Activated naive CD8-positive, alpha-beta T cell treated with anti-CD3 and anti-CD28 coated beads, Interleukin-2, amount 50 U/mL, for 24 hours (primary cell): ENCODE measurements at places on chromosomes 12 and 14.
A peak's percentile ranks its signal among the peaks of the same experiment; 100 is the strongest.

- no peak for DNase-seq
These were observed 52.2 kb upstream of the CD163 start for GRCh38 chr12:7555752-7556151.

- DNase-seq, result peak; percentile 50
These were observed 50.6 kb downstream of the LRCOL1 start for GRCh38 chr12:132559652-132560363.

GRCh38 chr14:103846097-103846496, 1.3 kb downstream of the PPP1R13B start:
- no peak for DNase-seq

GRCh38 chr14:65054471-65055085, 47.7 kb downstream of the MAX start:
- no peak for DNase-seq

- no peak for DNase-seq
These were observed 92.4 kb upstream of the OVCH1 start for GRCh38 chr12:29589851-29590250.

DNA sequence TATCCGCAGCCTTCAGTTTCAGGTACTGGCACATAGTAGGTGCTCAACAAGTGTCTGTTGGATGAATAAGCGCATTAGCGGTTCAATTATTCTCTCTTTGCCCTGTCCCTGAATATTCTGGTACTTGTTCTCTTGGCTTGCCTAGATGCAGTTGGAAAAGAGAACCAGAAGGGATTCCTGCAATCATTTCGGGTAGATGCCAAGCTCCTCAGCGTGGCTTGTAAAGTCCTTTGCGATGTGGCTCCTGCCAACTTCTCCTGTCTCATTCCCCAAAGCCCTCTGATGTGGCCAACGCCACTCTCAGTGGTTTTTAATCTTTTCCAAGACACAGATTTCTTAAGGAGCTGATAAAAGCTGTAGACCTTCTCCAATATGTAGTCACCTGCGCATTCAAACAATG, 230.3 kb downstream of the SUDS3 start:
- no peak for DNase-seq

DNA sequence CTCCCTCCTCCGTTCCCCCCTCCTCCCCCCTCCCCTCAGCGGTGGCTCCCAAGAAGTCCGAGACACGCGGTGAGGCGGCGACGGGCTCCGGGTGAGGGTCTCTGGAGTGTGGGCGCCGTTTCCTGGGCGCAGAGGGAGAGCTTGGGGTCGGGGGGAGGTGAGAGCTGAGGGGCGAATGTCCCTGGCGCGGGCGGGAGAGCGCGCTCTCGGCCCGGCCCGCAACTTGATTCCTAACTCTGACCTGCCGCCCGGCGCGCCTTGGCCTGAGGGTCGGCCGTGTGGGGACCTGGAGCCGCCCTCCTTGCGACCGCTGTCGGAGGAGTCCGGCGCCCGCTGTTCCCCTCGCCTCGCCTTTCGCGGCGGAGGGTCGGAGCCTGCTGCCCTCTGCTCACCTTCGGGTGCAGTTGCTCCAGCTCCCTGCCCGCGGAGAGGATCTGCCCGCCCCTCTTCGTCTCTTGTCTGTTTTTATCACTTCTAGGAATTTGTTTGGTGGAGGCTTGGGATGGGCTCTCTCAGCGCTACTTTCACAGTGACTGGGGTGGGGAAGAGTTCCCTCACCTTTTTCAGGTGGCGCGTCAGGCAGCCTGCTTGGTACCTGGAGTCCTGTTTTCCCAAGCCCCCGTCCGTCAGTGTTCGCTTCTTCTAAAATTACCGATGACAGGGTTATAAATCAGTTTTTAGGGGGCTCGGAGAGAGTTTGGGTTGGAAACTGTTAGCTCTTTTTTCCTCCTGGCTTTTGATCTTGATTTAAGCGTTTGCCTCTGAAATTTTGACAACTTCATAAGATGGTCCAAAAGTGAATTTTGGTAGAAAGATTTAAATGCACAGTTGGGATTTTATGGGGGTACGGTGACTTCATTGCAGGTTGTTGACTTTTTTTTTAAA, 495 bp downstream of the ADIPOR2 start:
- DNase-seq, result peak; percentile 45

DNA sequence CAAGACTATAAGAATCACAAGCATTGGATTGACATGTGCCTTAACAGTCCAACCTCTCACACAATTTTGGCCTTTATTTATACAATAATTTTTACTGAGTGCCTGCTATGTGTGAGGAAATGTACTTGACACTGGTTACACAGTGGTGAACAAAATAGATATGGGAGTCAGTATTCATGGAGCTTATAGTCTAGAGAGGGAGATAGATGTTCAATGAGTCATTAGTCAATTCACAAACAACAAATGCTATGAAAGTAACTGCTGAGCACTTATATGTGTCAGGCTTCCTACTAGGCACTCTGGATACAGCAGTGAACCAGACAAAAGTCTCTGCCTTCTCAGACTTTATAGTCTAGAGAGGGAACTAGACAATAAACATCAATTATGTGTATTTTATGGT, 3.7 kb downstream of the CFAP54 start:
- no peak for DNase-seq

DNA sequence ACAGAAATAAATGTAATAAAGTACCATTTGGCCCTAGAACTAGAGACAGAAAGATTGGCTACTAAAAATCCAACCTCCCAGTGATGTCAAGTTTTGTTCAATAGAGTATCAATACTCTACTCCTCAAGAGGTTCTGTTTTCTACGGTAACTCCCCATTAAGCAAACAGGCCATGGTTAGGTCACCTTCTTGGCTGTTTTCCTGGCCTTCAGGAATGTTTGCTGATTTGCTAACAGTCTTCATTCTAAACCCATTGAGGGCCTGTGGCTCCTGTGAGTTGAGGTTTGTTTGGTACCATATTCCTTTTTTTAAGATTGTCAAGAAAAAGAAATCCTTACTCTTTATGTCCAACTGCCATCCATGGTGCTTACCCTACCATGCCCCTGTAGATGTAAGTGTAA, 1022.0 kb upstream of the TMEM132C start:
- no peak for DNase-seq

GRCh38 chr14:75273272-75274049, 5.2 kb upstream of the FOS start:
- DNase-seq, result no peak

- DNase-seq, result no peak
These were observed 404.5 kb downstream of the LRFN5 start for GRCh38 chr14:42011221-42011620.

GRCh38 chr14:77040741-77041653, 12.5 kb upstream of the IRF2BPL start:
- DNase-seq, result peak; percentile 64

GRCh38 chr12:2183556-2184541, 131.1 kb downstream of the CACNA1C start:
- DNase-seq, result no peak

GRCh38 chr14:94079891-94080620, 946 bp downstream of the DDX24 start:
- DNase-seq, result no peak

DNA sequence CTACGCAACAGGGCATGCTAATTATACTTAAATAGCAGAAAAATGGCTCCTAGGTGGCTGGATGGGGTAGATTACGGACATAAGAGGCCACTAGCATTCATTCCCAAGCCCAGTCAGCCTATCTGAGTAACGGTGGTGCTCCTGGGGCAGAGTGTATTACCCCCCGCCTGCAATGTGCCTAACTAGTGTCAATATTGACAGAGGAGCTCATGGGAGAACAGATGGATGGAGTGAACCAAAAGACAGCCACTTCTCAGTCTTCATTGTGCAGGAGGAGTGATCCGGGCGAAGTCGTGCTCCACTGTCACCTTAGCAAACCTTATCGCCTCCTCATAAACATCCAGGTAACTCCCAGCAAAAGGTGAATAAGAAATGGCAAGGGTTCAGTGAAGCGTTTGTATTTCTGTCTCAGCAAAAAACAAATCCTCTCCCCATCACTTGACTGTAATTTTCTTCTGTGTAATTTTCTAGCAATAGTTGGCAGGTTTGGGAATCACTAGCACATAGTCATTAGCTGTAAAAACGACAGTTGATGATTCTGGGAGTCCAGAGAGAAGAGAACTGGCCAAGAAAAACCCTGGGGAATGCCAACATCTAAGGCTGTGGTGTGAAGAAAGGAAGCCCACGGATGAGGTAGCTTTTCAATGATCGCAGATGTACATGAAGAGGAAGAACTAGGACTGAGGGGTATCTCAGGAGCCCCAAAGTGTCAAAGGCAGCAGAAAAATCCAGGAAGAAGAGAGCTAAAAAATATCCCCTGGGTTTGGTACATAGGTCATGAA, 126.6 kb upstream of the BCL2L14 start:
- no peak for DNase-seq

DNA sequence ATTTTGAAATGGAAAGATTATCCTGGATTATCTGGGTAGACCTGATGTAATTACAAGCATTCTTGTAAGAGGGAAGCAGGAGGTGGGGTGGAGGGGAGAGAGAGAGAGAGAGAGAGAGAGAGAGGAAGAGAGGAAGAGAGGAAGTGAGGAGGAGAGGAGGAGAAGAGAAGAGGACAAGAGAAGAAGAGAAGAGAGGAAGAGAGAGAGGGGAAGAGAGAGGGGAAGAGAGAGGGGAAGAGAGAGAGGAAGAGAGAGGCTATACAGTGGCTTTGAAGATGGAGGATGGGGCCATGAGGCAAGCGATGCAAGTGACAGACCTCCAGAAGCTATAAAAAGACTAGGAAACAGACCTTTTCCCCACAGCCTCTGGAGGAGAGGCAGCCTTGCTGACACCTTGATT, 13.7 kb upstream of the CHST11 start:
- DNase-seq, result no peak

- no peak for DNase-seq
These were observed 479.0 kb upstream of the SYT1 start for GRCh38 chr12:78385541-78385940.

DNA sequence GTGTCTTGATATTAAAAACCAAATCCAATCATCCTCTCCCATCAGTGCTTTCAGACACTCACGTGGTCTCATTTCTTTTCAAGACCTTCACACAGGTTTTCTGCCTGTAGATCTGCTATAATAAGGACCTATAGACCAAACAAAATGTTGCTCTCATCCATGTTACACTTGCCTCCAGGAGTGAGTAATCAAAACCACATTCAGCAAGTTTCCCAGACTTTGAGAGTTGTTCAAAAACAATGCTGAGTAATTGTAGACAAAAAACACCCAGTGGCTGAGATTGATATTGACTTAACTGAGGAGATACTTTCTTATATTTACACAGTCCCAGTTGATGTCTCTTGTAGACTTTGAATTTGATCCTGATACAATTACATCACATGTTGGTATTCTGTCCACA, 383.1 kb downstream of the TMEM132D start:
- no peak for DNase-seq

DNA sequence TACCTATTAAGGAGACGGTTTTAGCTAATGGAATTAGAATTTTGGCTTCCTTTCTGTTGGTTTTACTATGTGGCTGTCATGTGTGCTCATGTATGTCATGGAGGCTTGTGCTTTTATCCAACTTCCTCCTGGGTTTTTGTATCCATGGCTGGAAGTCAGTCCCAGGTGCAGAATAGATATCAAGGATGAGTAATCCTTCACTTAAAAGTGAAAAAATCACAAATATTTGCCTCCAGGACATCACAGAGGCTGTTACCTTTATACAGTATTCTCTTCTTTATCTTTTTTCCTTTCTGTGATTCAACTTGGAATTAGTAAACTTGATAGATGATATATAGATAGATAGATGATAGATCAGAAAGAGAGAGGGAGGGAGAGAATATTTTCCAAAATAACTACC, 706.8 kb downstream of the GALC start:
- DNase-seq, result no peak

DNA sequence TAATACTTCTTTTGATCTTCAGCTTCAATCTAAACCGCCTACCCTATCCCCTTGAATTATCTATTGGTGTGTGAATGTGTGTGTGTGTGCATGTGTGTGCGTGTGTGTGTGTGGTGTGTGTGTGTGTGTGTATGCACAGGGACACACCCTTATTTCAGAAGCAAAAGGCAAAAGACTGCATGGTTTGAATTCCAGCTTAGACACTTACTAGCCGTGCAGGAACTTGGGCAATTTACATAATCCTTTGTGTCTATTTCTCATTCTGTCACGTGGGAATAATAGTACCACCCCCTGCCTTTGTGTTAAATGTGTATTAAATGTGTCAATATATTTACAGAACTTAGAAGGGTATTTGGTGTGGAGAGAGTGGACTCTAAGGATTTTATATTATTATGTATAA, 251.7 kb downstream of the TMEM132C start:
- no peak for DNase-seq

- no peak for DNase-seq
These were observed 16.3 kb downstream of the TESPA1 start for GRCh38 chr12:54968181-54968730.

GRCh38 chr12:111578276-111578970, 20.7 kb downstream of the ATXN2 start:
- no peak for DNase-seq

DNA sequence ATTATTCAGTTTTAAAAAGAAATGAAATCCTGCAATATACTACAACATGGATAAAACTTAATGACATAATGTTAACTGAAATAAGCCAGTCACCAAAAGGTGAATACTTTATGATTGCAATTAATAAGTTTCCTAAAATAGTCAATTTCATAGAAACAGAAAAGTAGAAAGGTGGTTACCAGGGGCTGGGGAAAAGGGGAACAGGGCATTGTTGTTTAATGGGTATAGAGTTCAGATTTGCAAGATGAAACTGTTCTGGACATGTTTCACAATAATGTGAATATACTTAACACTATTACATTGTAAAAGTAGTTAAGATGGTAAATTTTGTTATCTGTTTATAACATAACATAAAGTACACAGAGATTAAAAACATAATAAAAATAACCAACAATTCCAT, 550.9 kb downstream of the CCER1 start:
- no peak for DNase-seq
